ENCODE measurements at places on chromosomes 7 and 10.

GRCh38 chr10:101566333-101567164 is 21.5 kb downstream of the POLL start:
- DNase-seq = no peak

DNA sequence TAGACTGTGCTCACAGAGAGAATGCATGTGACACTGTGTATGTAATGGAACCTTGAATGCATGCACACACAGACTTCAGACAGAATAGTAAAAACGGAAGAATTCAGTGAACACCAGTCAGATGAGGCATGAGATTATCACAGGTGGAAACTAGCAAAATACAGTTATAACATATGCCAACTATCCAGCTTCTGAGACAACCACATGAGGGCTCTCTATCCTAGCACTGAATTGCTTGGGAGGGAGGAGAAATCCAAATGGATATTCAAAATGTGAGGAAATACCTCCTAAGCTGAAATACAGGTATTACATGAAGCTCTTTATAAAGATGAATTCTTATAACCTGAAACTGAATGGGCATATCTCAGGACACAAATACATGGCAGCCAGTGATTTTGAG is 30.6 kb downstream of the GARS1 start:
- no peak for DNase-seq

DNA sequence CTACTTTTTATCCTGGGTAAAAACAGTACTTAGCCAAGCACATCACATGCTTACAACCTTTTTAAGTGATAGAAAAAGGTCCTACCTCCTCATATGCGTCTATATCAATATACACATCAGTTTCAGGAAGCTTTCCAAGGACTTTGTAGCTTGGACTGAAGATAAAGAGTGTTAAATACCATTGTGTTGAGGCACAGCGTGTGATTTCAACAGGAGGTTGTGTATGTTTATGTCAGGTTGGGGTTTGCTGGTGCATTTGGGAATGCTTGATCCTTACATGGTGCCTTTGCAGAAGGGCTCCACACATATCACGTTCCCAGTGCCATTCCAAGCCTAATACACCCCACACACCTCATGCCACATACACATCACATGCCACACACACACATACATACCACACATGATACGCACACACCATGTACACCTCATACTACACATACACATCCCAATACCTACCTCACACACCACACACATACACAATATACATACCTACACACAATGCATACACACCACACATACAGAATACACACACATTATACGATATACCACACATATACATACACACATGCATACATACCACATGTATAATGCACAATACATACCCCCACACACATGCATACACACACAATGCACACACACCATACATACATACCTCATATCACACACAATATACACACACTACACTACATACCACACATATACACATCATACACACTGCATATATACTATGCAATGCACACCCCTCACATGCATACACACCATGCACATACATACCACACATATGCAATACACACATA is 33.1 kb downstream of the PSMC2 start:
- DNase-seq = no peak

GRCh38 chr7:42621543-42622219 is 290.2 kb downstream of the C7orf25 start:
- no peak for DNase-seq

- DNase-seq = no peak
These were observed 269.1 kb downstream of the TSPAN12 start for GRCh38 chr7:120588862-120589261.

DNA sequence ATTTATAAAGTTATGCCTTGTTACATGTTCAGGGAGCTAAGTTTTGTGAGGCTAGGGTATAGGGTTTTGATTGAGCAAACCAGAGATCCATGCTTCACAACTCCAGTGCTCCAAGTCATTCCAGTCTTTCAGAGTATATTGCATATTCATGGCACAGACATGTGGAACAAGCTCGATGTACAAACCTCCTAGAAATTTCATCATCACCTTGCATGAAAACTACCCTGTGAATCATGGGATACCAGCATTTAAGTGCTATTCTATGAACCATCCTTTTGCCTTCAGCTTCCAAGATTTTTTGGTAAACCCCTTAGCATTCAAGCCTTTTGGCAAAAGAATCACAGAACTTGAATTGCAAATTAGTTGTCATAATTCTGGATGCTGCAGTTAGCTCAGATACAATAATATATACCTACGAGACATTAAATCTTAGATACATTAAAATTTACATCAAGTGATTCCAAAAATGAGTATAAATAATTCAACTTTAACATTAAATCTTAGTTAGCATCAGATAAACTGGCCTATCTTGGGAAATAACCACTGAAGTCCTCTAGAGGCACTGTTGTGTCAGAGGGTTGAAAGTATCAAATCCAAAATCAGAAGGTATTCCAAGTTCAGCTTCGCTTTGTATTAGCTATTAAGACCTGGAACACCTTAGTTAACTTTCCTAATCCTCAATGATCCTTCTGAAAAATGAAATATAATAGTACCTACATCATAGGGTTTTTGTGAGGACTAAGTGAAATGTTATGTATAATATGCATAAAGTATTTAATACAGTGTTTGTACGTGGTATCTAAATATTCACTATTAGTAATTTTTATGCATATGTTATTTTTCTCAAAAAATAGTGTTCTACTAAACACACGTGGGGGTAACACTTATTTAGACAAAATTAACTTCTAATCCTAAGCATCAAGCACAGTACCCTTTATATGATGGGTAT is 55.5 kb upstream of the CABCOCO1 start:
- DNase-seq = no peak

All from AG09309 (cell line).